Kidney capillary endothelial cell (primary cell): ENCODE measurements at places on chromosomes 4 and X.
A peak's percentile ranks its signal among the peaks of the same experiment; 100 is the strongest.

- no peak for DNase-seq
Measured at GRCh38 chrX:68532831-68533533, 34.1 kb downstream of the YIPF6 start.

DNA sequence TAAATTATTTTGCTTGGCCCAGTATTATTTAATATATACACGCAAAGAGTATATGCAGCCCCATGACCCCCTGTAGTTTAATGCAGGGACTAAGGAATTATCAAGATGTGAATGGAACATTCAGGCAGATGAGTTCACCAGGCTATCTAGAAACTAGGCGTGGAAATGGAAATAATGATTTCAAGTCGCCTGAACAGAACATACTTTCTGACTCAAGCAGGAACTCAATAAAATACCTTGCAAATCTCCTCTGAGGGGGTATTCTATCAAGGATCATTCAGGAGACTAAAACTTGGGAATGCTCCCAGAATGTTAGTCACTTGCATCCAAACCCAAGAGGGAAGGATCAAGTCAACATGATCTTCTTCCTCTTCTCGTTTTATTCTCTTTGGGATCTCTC lies 59.6 kb upstream of the RASSF6 start:
- DNase-seq: no peak

DNA sequence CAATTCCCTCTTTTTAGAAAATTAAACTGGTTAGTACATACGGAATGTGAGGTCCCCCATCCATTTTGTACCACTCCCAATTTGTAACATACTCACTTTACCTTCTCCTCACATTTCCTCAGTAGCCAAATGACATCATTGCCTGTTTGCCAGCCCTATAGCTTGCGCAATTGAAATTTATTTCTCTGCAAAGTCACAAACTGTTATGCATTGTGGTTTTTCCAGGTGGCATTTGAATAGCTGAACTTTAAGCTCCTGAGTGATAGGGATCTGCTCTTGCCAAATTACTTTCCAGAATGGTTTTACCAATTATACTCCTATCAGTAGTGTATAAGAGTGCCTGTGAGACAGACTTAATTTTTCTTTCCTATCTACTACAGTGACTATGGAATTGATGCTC lies 7.7 kb downstream of the COL4A5 start:
- DNase-seq: no peak

DNA sequence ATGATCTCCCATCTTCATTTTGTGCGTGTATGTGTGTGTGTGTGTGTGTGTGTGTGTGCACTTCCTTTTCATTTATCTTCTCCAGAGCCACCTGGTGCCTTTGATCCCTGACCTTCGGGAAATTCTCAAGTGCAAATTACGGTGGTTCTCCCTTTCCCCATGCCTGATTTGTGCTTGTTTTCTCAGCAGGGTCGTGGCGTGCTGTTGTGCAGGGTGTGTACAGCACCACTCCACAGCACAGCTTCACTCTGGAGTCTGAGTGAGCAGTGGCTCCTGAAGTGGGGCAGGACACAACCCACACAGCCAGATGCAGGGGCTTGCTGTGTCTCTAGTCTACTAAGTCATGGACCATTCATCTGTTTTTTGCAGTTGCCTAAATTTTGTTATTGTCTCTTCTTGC lies 114.2 kb upstream of the TBC1D9 start:
- no peak for DNase-seq

GRCh38 chr4:148926276-148927260 lies 484.4 kb upstream of the NR3C2 start:
- DNase-seq: no peak

DNA sequence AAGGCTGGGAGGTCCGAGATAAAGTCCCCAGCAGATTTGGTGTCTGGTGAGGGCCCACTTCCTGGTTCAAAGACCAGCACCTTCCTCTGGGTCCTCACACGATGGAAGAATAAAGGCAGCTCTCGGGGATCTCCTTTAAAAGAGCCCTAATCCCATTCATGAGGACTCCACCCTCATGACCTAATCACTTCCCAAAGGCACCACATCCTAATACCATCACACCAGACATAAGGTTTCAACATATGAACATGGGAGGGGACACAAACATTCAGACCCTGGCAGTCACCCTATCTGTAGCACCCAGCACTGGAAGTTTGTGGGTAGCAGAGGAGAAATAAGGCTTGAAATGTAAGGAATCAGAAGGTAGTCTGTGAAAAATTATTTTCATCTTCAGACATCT lies 112.9 kb upstream of the NOCT start:
- DNase-seq: no peak

DNA sequence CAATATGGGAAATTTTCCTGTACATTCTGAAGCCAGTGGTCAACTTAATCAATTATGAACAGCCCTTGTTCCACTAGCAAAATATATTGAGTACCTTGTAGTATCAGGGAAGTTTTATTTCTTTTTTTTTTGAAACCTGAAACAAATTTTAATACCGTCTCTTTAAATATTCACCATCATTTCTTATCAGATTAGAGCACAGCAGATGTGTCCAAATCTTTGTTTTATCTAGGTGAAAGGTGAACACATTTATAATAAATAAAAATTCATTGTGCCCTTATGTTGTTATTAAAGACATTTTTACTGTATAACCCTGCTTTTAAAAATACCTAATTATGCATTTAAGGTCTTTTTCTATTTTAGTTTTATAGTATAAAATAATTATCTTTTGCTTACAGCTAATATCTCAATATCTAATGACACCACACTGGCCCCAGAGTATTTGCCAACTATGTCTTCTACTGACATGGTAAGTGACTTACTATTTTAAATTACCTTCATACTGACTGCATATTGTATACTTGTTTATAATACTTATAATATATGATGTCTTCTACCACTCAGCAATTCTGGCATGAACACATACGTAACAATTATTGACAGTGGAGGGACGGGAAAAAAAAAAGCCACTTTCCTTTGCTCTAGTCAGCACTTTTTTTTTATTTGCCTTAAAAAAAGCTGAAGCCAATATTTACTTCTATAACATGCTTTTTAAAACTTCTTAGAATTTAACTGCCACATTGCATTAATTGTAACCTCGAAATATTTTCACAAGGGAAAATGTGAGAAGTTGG lies 147.9 kb downstream of the SLC4A4 start:
- DNase-seq: no peak

- DNase-seq: peak; percentile 40
Measured at GRCh38 chr4:55865228-55865806, 11.9 kb downstream of the EXOC1 start.

GRCh38 chr4:3239303-3239702 lies 9.7 kb upstream of the MSANTD1 start:
- no peak for DNase-seq

GRCh38 chrX:43450355-43450754 lies 205.7 kb upstream of the MAOA start:
- no peak for DNase-seq

DNA sequence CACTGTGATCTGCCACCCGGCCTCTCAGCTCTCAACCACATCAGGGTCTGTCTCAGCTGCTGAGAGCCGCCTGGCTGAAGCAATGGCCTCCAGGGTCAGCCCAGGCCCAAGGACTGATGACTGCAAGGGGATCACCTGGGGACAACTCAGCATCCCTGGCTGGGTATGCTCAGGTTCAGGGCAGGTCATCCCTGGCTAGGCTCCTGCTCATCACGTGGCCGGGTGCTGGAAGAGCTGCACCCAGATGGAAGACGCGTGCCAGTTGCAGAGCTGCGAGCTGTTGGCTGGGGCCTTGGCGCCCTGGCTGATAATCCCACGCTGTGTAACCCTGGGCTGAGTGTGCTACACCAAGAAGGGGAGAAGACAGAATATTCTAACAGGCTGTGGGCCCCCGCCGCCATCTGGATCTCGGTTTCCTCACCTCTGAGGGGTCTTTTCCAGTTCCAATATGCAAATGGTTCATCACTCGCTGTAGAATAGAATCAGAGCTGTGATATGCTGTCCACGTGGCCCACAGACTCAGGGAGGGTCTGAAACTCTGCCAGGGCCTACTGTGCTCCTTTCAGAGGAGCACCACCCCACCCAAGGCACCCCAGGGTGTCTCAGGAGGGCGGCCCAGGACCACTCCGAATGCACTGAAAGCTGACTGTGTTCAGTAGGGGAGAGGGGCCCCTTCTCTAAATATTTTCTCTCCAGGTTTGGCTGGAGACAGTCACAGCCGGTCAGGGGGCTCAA lies 338.8 kb downstream of the BCOR start:
- DNase-seq: no peak

DNA sequence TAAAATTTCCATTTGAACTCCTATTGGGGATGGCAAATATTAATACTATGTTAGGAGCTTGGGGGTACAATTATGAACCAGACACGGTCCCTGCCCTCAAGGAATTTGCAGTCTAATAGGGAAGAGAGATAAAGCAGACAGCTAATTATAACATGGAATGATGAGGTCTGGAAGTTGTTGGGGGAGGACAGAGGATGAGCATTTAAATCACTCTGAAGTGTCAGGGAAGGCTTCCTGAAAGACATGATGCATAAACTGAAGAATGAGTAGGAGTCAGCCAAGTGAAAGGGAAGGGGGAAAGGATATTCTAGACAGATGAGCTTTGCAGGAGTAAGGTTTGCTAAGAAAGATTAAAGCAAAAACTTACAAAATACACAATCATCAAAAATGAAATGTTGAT lies 15.9 kb downstream of the PLAC1 start:
- DNase-seq: no peak

DNA sequence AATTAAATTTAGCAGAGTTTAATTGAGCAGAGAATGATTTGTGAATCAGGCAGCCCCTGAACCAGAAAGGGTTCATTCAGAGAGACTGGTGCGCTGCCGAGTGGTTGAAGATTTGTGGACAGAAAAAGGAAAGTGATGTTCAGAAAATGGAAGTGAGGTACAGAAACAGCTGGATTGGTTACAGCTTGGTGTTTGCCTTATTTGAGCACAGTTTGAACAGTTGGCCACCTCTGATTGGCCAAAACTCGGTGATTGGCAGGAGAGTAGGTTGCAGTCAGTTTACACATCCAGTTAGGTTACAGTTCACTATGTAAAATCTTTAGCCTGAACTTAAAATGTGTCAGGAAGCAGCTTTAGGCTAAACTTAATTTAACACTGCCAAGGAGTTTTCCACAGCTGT lies 14.9 kb downstream of the MID1IP1 start:
- DNase-seq: no peak

DNA sequence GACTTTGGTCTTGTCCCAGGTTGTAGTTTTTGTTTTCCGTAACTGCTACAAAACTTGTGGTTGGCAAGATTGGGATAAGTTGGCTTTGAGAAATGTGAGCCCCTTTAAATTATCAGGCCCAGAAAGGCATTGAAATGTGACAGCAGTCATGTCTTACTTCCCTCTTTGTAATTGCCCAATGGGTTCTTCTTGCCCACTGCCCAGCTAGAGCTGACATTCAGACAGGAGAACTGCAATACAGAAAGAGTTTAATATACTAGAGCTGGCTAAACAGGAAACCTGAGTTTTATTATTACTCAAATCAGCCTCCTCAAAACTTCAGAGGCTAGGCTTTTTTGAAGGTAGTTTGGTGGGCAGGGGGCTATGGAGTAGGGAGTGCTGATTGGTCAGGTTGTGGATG lies 288.3 kb downstream of the ZNF674 start:
- DNase-seq: no peak

GRCh38 chr4:24768006-24768405 lies 27.4 kb upstream of the SOD3 start:
- DNase-seq: no peak

DNA sequence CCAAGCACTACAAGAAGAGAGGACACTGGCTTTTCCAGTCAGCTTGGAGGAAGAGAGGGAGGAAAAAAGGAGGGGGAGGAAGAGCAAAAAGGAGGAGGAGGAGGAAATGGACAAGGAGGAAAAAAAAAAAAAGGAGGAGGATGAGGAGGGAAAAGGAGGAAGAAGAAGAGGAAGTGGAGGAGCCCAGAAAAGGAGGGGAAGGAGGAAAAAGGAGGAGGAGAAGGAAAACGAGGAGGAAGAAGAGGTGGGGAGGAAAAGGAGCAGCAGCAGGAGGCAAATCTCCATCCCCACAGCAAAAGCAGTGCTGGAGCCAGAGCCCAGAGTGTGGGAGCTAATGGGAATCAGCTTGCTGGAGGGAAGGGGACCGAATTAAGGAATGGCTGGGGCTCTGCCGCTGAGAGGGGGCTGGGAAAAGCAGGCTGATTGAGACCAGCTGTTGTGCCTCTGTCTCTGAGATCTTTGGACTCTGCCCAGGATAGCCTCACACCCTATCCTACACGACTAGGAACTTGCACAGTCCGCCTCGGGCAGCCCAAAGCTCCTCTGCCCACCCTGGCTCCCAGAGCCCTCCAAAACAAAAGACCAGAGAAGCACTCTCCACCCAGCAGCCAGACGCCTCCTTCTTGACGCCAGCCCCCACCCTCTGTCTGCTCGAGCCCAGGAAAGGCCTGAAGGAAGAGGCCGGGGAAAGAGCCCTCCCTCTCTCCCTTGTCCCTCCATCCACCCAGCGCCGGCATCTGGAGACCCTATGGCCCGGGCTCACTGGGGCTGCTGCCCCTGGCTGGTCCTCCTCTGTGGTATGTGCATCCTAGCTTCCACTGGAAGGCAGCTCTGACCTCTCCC lies at the start of gene XPNPEP2:
TSS of gene XPNPEP2 (plus strand) at position 514 of the 843 bp plus-strand sequence. CDS start at position 749, 235 bp downstream.
- DNase-seq: no peak

DNA sequence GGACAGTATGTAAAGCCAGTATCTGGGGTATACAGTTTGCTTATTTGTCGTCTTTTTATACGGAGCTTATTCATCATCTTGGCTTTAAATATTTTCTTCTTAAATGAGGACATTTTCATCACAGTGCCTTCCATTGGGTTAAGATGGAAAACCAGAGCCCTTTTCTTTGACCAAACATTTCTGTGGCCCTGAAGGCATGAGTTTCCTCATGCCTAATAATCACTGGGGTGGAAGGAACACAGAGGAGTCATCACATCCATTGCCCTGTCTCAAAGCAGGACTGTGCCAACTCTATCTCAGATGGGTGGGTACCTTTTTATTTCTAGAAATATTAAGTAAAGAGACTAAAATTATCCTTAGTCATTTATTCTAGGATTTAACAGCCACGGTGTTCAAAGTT lies 40.0 kb downstream of the CHRDL1 start:
- no peak for DNase-seq

DNA sequence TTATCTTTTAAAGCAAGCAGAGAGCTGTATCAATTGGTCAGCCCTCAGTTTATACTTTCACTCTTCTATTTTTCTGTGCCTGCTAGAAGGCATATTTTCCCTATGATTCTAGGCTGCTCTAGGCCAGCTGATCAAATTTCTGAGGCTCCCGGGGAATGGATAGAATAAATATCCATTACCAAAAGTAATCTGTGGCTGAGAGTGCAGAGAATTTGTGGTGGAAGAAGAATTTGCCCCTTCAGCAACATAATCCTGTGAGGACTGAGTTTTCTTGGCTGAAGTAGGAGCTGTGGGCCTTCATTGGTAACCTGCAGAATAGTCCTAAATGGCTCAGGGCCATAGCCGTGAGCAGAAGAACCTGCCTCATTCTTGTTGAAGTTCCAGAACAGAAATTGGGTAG lies 314.6 kb upstream of the CASK start:
- DNase-seq: no peak

- peak; percentile 70 for DNase-seq
Measured at GRCh38 chr4:140094438-140095420, 59.3 kb downstream of the MAML3 start.

DNA sequence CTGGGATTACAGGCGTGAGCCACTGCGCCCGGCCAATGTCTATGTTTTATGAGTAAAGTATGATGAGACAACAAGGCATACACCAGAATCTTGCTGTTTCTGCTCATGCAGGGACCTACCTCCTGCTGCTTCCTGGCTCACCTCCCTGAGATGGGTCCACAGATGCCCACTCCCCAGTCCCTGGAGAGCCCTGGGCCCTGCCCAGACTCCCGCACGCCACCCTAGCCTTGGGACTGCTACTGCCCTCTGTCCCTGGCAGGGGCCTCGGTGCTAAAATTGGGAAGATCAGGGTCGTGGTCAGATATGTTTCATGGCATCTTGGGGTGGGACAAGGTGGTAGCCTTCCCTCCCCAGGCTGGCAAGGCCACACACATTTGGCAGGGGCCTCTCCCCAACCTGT lies 84.3 kb upstream of the BCOR start:
- DNase-seq: no peak
